ENCODE measurements at places on chromosomes 16 and 17.

DNA sequence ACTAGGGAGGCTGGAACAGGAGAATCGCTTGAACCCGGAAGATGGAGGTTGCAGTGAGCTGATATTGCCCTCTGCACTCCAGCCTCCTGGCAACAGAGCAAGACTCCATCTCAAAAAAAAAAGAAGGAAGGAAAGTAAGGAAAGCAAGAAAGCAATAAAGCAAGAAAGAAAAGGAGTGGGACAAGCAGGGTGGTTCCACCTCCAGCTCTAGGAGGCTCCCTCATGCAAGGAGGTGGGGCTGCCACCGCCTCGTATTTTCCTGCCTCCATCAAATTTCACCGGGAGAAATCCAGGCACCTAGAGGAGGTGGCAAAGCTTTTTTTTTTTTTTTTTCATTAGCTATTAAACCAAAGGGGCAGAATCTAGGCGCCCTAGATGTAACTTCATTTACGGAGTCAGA lies 1.0 kb downstream of the CYB561 start:
- DNase-seq, result no peak

- no peak for DNase-seq
These were observed 4.1 kb downstream of the RARA start for GRCh38 chr17:40312893-40313667.

DNA sequence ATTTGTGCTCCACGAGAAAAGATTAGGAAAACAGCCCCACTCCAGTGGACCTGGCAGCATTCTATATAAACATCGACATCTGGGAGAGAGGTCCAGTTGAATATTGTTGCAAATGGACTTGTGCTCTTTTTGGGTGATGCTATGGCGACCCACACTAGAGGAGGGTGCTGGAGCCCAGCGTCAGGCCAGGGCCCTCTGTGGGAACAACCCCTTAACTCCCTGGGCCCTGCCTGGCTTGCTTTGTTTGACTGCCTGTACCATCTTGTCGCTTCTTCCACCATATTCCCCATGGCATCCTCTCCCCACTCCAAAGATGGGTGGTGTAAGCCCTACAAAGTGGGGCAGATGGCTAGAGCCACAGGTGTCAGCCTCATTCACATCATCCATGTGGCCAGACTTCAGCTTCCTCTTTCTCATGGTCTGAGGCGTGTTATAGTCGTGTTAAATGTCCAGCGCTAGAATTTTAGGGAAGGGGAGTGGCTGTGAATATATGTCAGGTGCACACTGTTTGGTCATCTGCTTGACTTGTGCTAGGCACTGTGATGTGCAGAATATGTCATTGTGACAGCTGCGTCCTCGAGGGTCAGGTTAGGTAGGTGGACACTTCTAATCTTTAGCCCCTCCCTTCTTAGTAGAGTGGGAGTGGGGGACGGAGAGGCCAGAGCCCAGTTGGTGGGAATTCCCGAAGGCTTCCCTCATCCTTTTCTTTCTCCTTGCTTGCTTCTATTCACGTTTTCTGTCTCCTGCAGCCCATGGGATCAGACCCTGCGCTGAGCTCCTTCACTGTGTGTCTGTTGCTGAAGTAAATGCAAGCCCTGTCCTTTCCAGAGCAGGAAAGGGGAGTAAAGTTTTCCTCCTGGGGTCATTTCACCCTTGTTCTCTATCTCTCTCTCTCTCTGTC lies 49.8 kb downstream of the MPRIP start:
- DNase-seq, result no peak

GRCh38 chr16:20857281-20857680 lies 42.9 kb downstream of the DCUN1D3 start:
- no peak for DNase-seq

GRCh38 chr17:29197516-29198272 lies 17.5 kb upstream of the MYO18A start:
- DNase-seq, result no peak

DNA sequence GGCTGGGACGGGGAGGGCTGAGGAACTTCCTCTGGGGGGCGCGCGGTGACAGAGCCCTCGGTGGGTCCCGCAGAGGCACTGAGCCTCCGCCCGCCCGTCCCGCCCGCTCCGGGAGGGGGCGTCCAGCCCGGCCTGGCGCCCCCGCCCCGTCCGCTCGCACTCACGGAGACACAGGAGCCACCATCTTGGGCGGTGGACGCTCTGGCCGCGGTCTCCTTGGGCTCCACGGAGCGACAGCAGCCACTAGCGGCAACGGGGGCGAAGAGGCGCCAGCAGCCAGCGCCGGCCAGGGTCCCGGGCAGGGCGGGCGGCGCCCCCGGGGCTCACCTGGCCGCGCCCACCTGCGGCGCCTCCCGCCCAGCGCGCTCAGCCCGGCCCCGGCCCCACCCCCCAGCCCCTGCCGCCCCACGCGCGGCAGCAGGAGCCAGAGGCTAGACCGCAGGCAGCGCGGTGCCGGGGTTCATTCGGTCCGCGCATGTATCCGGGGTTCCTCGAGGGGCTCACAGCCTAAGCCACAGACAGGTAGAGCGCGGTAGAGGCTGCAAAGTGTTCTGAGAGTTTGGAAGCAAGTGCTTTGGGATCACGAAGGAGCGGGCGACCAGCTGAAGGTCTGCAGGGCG lies at the start of gene C17orf113:
Gene C17orf113 (minus strand): TSS at position 209 of the 620 bp plus-strand sequence. CDS start 7,225 bp downstream, outside the sequence.
- no peak for DNase-seq

- DNase-seq, result no peak
These were observed 61.8 kb upstream of the MED9 start for GRCh38 chr17:17415006-17415405.

DNA sequence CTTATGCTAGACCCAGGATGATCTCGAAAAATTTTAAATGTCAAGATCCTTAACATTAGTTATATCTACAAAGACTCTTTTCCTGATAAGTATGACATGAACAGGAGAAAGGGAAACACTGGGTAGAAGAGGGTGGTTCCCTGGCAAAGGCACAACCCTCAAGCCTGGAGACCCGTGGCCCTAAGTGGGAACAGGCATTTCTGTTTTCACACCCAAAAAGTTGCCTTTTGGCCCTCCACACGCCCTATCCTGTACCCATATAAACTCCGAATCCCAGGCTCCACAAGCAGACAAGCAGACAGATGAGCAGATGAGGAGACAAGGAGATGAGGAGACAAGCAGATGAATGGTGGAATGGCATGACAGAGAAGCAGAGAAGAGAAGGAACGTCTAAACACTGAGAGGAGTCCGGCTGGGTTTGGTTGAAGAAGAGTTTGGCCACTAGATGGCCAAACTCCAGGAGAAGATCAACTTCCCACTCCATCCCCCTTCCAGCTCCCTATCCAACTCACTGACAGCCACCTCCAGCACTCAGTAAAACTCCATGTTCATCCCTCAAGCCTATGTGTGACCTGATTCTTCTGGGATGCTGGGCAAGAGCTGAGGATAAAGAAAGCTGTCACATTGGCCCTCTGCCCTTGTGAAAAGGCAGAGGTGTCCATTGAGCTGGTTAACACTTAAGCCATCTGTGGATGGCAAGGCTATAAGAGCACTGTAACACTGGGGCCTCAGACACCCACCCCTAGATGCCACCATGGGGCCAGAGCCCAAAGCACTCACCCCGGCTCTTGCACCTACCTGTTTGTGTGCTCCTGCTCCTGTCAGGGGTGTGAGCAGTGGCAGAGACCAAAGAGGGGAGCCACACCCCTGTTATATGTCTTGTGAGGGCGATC lies 139.6 kb upstream of the FAM20A start:
- no peak for DNase-seq

- DNase-seq, result no peak
These were observed 216.7 kb downstream of the C16orf78 start for GRCh38 chr16:49590166-49590871.

GRCh38 chr17:78458736-78459335 lies 80.4 kb downstream of the PGS1 start:
- DNase-seq, result no peak

DNA sequence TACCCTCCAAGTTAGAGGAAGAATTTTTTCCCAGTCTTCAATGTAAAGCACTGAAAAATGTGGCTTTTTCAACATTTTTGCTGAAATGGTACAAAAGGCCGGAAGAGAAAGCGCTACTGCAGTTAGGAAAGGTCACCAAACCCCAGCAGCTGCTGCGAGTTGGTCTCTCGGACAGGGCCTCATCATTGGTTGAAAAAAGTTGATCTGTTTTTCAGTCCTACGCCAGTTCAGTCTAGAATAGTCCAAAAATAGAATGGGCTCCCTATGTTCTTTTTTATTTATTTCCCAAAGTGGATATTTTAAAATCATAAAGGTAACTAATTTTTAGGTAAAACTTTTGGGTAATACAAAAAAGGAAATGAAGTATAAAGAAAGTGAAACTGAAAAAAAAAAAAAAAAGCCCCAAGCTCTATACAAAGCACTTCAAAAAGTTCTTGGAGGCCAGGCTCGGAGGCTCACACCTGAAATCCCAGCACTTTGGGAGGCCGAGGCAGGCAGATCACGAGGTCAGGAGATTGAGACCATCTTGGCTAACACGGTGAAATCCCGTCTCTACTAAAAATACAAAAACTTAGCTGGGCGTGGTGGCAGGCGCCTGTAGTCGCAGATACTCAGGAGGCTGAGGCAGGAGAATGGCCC lies 17.4 kb downstream of the ADAP2 start:
- DNase-seq, result no peak

DNA sequence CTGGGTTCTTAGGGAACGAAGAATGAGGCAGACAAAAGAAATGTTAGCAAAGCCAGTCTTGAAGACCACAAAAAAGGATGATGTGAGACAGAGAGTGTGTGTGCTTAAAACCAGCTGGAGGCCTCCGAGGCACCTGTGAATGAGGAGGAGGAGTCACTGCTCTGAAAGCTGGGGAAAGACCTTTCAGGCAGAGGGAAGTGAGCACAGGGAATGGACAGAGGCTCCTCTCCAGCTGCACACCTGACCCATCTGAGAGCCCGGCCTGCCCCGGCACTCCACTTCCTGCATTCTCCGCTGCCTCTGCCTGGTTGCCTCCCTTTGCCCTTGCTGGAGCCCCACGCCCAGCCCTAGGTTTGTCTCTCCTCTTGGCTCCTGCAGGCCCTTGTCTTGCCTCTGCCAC lies 55.2 kb upstream of the SREBF1 start:
- DNase-seq, result no peak

- no peak for DNase-seq
These were observed 1.4 kb upstream of the HEXD start for GRCh38 chr17:82416771-82417170.

Data from stimulated activated CD4-positive, alpha-beta T cell treated with anti-CD3 and anti-CD28 coated beads, Interleukin-1b, Interleukin-23, amount 100 ng/mL, for 24 hours (primary cell).